Fibroblast of skin of scalp (primary cell): ENCODE measurements at places on chromosomes 1 and 21.

- peak; percentile 53 for DNase-seq
Observed at GRCh38 chr21:31928656-31929055, 55.8 kb downstream of the HUNK start.

DNA sequence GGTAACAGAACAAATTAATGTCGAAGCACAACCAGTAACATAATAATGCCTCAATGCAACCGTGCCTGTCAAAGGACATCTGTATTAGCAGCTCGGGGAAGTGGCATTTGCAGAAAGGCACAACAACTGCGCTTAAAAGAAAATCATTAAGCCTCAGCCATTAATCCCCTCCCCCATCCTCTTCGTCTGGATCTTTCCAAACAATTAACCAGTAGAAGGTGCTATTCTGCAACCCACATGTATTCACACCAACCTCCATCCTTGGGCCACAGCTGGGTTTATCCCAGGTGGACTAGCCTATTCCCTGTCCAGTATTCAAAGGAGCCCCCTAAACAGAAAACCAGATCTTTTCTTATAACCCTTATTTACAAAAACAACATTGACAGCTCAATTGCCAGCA, 2.6 kb downstream of the RERE start:
- no peak for DNase-seq

- peak; percentile 87 for DNase-seq
Observed at GRCh38 chr21:29258626-29259338, 39.9 kb upstream of the BACH1 start.

DNA sequence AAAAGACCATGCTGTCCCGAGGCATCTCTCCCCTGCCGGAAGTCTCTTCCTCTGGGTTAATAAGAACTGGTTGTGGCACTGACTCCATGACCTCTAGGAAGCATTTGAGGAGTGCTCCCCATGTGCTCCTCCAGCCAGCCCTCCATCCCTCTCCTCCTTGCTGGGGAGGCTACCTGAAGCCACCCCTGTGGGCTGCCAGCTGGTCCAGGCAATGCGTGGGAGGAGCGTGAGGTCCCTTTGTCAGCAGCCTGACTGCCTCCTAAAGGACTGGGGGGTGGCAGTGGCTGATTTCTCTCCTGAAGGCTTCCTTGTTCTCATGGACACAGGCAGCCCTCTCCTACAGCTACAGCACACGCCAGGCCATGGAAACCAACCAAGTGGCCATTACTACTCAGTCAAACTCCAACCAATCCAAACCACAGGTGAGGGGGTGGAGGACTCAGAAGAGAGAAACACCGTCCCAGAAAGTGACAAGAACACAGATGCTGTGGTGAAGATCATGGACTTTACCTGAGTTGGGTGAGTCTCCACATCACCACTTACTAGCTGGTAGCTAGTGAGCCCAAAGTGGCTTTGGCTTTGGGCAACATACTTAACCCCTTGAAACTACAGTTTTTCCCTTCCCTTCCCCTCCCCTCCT, 35.2 kb downstream of the NENF start:
- no peak for DNase-seq

GRCh38 chr1:228228601-228229074, 20.8 kb downstream of the OBSCN start:
- peak; percentile 84 for DNase-seq

DNA sequence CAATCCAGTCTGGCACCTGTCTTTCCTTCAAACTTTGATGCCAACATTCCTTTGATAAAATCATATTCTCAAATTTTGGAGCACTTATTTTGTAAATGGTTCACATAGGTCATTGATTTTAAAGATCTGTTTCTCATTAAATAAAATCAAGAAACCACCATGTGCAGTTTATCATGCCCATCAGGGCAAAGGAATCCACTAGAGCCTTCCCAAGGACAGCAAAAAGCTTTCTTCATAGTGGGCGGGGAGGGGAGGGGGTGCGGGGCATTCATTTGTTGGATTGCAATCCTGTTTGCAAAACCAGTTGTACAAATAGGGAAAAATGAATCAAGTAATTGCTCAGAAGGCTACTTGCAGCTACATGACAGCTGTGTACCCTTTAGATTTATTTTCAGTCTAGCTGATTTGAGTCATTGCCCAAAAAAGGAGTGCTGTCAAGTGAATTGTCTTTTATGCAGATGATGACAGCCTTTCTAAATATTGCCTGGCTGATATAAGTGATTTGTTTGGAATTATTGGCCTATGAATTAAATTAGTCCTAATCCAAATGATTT, 23.0 kb downstream of the LRRC8B start:
- DNase-seq = peak; percentile 89

DNA sequence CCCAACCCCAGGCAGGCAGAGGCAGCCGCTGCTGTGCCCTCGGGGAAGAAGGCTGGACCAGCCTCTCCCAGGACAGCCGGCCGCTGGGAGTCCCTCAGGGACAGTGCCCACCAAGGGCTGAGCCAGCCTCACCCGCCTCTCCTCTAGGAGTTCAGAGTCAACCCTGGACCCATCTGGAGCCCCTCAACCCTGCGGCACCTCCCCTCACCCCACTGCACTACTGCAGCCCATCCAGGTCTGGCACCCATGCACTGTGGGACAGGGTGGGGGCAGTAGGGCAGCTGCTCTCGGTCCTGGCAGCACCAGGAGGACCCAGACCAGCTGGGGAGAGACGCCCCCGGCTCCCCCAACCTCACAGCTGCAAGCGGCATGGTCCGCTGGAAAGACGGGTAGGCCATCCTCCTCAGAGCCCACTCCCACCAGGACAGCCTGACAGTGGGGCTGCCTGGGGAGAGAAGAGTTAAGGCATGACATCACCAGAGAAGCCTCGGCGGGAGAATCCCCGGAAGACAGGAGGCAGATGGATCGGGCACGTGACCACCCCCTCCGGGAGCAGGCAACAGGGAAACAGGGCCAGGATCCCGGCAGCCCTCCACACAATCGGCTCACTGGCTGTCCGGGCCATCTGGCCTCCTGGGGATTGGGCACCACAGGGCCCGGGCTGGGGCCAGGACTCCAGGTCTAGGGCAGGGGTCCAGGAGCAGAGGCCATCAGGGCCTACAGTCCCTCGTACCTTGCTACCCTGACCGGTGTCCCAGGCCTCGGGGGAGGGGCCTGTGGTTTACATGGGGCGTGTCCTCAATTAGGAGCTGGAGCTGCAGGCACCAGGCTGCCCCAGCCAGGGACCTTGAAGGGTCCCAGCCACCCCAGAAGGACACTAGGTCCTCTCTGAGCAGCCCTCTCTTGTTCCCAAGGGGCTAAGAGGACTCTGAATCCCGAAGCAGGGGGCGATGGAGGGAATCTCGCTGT, 3.1 kb downstream of the ACAP3 start:
- peak; percentile 87 for DNase-seq

- DNase-seq = no peak
Observed at GRCh38 chr1:231750296-231750695, 123.7 kb downstream of the DISC1 start.

GRCh38 chr1:181206513-181206912, 118.0 kb downstream of the IER5 start:
- DNase-seq = no peak

- peak; percentile 74 for DNase-seq
Observed at GRCh38 chr1:155801149-155801548, 55.9 kb downstream of the GON4L start.

DNA sequence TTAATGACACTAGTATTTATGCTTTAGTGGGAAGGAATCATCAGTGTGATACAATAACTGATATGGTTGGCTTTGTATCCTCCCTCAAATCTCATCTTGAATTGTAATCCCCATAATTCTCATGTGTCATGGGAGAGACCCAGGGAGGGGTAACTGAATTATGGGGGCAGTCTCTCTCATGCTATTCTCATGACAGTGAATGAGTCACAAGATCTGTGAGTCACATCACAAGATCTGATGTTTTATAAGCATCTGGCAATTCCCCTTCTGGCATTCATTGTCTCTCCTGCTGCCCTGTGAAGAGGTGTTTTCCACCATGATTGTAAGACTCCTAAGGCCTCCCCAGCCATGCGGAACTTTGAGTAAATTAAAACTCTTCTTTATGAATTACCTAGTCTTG, 1760.3 kb downstream of the NCAM2 start:
- peak; percentile 39 for DNase-seq

GRCh38 chr1:228721407-228721806, 13.9 kb upstream of the RHOU start:
- DNase-seq = no peak

DNA sequence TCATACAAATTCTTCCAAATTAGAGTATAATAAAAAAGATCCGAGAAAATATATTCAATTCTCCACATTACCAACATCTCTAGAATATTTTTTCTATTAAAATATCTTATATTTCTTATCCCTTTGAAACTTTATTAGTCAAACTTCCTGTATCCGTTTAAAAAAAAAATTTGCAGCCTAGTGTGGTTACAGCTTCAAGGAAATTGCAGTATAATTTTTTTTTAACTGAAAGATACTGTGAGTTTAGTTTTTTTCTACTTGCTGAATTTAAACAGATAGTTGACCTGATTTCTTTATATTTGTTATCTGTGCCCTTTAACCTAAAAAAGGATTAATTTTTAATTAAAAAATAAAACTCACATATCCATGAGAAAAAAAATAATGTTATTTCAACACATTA, 1.5 kb downstream of the RGS18 start:
- DNase-seq = no peak

DNA sequence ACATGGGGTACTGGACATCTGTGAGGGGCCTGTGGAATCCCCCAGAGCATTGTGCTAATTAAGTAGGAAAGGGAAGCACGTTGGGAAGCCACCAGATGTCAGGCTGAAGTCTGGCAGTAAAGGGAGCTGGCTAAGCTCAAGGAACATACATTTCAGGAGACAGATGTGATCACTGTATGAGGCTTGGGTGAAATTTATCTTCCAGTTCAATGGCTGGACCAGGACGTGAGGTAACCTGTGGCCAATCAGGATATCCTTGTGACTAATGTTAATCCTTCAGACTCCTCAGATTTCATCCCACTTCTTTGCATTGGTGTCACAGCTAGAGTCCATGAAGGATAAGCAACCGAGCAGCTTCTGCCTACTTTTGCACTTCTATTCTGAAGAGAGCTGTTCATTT, 110.2 kb upstream of the APP start:
- no peak for DNase-seq

DNA sequence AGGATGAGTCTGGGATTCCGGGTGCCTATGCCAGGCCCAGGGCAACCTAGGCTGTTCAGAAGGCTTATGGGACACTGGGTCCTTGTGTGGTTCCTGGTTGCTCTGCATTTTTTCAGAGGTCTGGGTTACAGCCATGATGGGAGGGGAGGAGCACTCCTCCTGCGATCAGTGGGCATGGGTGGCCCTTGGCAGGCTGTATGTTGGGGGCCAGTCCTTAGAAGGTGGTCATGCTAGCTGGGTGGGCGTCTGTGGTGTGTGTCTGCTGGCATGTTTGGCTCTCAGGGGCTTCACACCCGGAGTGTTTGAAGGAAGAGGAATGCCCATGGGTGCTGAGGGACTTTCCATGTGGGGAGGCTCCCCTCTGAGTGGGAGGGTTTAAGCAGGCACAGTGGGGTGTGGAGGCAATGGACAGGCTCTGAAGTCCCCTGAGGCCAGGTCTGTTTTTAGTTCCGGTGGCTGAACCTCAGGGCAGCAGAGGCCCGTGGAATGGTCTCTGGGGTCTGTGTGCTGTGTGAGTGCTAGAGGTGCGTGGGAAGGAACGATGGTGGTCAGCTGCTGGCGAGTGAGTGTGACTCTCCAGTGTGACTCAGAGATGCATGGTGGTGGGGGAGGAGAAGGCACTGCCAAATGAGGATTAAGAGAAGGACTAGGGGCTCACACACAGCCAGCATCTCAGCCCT, 25.3 kb downstream of the CACNA1E start:
- DNase-seq = peak; percentile 53

- DNase-seq = peak; percentile 72
Observed at GRCh38 chr1:39866767-39867166, 16.5 kb downstream of the TRIT1 start.

DNA sequence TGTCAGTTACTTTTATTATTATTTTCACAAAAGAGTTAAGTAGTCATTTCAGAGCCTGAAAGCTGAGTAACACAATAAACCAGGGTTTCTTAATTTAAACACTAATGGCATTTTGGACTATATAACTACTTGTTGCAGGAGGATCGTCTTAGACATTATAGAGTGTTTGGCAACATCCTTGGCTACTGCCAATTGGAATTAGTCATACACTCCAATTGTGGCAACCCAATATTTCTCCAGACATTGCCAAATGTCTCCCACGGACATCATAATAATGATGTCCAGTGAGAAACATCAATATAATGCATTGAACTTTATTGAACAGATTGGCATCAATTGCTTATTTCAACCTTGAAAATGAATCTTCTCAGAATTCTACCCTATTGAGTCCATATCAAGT, 441.9 kb upstream of the ADGRL4 start:
- DNase-seq = no peak

DNA sequence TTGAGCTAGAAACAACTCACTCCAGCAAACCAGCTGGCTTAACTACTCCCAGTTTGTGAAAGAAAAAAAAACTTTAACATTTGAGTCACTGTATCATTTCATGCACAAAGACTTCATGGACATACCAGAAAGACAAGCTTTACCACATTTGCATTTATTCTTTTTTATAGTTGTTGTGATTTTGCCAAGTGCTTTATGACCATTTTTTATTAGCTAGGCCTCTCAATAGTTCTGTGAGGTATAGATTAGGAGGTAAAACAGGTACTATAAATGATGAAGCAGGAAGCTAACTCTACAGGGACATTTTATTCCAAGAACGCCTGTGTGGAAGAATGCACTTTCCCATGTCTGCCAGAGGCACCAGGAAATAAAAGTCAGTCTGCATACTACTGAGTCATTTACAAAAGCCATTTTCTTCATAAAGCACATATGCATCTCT, 8.2 kb upstream of the DENND1B start:
- DNase-seq = peak; percentile 36

DNA sequence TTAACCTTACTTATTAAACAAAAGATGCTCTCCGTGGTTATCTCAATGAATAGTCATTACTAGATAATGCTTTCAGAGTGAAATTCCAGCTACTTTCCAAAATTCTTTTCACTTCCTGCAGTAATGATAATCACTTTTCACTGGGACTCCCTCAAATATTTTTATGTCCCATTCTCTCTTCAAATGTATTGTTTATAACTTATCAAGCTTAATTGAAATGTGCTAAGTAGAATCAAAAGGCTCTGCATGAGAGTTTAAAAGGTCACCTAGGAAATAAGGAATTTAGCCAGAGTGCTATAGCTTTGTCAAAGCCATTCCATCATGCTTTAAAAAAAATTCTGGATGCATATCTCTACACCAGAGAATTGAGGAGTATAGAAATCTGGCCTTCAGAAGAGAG, 106.4 kb downstream of the ODF2L start:
- no peak for DNase-seq

DNA sequence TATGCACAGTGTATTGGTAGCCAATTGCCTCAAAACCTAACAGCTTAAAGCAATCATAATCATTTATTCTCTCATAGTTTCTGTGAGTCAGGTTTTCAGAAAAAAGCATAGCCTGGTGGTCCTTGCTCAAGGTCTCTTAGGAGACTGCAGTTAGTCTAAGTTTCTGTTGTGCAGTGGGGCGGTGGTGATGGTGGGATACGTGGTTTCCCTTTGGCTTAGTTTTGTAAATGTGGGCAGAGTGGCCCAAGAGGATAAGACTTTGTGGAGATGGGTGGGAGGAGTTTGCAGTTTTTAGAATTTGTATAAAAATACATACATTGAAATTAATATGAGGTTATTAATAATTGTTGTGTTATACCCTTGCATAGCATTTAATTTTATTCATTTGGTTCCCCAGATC, 68.6 kb downstream of the NOS1AP start:
- no peak for DNase-seq

- DNase-seq = no peak
Observed at GRCh38 chr1:185721553-185721952, 12.6 kb upstream of the HMCN1 start.

- DNase-seq = no peak
Observed at GRCh38 chr1:91682882-91683597, 182.4 kb downstream of the CDC7 start.
